ENCODE measurements at places on chromosomes 6 and 20.

DNA sequence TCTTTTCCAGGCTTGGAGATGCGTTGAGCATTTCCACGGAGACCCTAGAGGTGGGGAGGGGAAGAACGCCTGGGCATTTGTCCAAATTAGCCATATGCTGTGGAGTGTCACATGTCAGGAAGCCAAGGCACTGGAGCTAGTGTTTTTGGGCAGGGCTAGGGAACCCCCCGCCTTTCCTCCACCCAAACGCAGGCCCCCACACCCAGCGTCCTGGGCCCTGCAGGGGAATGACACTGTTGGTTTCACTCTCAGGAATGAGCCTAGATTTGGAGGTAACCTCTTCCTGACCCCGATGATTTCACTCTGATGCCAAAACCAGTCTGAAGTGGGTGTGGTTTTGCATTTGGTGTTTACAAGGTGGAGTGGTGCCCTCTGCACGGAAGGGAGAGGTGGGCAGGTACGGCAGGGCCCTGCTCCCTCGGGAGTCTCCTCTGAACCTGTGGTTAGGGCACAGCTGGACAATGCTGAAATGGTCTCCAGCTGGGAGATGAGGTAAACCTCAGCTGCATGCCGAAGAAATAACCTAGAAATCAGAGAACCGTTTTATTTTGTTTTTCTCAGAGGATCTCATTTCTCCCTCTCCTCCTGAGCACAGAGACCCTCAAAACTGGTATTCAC, 29.5 kb downstream of the MTHFD1L start:
- no peak for DNase-seq

GRCh38 chr20:63885264-63886053, 9.5 kb upstream of the DNAJC5 start:
- no peak for DNase-seq

DNA sequence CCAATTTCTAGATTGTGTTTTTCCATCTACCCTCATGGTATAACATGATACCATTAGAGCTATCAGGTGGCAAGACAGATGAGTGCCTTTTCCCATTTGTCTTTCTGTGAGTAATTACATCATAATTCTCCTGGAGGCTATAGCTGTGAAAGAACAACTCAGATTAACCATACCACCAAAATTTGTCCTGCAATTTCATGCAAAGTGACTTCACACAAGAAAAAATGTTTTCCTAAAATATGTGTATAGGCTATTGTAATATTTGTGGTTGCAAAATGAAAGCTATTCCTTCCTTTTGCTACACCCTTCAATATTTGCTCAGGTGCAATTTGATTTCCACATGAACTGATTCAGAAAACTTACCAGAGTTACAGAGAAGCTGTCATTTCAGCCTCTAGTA, 547.7 kb upstream of the ID4 start:
- DNase-seq, result no peak

- DNase-seq, result no peak
These were observed 7.9 kb upstream of the OGFRL1 start for GRCh38 chr6:71280701-71281100.

DNA sequence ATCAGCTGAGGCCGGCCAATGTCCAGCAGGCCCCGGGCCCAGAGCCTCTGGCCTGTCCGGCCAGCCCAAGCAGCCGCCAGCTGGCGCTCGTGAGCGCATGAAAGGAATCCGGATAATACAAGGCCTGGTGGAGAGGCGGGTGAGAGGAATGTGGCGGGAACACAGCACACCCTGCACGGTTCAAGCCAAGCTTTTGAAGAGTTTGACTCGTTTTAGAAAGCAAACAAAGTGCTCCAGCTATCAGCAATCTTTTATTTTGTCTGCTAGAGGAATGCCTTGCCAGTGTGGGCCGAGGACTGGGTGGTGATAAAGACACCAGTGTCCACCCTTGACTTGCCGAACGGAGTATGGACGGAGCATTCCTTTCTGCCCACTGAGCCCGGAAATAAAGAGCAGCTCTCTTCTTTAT, 9.3 kb upstream of the NEDD9 start:
- DNase-seq, result no peak

GRCh38 chr6:156928126-156928525, 150.9 kb downstream of the ARID1B start:
- DNase-seq, result no peak

GRCh38 chr20:64191002-64191401, 26.8 kb downstream of the MYT1 start:
- no peak for DNase-seq

GRCh38 chr20:39213476-39214145, 251.5 kb downstream of the DHX35 start:
- DNase-seq, result no peak

DNA sequence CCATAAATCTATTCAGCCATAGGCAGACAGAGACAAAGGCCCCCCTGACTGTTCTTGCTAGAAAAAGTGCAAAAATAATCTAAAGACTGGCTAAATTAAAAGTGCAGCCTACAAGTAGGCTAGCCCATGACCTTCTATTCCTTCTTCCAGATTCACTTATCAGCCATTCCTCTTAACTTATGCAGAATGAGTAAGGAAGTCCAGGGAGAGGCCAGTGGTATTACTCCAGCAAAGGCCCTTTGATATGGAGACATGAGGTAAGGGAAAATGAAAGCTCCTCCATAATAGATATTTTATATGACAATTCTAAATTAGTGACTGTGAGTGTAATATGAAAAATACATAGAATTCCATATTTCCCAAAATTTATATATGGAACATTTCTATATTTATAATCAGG, 199.4 kb downstream of the TBC1D32 start:
- no peak for DNase-seq

DNA sequence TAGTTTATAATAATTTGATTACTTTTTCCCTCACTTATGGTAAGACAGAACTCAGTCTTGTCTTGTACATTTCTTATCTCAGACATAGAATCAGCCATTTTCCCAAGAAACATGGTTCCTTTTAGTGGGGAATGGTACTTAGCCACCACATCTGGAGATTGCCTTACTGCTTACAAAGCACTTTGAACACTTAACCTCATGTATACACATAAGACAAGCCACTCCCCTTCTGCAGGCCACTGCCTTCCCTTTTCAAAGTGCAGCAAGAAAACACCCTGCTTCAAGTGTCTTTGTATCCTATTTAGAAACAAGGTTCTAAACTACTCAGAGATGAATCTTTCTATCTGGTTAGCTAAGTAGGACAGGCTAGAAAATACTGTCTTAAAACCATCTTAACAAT, 159.2 kb downstream of the UBE3D start:
- no peak for DNase-seq

DNA sequence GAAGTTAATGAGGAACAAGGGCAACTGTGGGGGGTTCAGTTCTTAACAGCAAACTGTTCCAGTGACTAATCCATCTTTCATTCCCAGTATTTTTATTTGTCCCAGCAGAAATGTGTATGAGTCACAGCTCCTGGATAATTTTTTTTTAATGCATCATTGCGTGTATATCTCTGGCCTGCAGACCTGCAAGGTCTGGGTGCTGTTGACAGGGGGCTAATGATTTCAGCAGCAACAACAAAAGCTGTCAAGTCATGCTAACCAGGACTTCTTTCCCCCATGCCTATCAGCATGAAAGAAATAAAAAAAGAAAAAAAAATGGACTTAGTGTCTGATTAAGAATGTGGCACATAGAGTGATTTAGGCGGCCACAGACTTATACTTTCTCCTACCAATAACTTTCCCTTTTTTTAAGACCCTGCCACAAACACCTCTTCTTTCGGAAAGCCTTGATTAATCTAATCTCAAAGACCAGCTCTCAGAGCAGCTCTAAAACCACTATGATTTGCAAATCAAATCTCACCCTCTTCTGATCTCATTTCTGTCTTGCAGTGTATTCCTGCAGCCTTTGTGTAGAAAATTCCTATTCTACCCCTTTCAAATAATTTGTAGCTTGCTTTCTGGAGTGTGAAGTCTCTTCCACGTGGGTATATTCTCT, 14.2 kb upstream of the PREX1 start:
- no peak for DNase-seq

DNA sequence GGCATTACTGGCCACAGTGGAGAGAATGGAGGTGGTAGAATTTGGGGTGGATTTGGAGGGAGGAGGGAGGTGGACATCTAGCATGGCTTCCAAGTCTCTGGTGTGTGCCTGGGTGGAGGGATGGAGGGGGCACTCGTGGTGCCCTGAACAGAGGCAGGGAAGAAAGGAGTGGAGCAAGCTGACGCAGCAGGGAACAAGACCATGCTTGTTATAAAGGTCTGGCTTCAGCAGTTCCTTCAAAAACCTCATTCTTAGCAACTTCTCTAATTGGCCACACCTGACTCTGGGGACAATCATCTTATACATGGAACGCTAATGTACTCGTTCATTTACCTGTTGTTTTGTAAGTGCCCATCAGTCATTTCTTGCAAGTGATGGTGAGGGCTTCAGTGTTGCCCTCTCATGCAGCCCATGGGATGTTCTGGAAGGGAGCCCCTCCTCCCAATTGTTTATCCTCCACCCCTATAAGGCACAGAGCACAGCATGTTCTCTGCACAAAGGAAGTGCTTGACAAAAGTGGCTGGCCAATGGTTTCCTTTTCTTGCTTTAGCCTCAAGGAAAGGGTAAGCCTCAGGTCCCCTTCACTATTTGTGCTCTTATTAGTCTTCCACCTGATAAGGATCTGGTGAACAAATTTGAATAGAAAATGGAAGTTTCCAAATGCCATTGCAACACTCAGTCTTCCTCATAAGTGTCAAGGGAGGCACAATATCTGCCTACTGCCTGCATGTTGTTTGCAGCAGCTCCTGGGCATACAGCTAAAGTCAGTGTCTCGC, 39.3 kb downstream of the GFOD1 start:
- no peak for DNase-seq

- no peak for DNase-seq
These were observed 169.5 kb upstream of the CENPW start for GRCh38 chr6:126170433-126170832.

DNA sequence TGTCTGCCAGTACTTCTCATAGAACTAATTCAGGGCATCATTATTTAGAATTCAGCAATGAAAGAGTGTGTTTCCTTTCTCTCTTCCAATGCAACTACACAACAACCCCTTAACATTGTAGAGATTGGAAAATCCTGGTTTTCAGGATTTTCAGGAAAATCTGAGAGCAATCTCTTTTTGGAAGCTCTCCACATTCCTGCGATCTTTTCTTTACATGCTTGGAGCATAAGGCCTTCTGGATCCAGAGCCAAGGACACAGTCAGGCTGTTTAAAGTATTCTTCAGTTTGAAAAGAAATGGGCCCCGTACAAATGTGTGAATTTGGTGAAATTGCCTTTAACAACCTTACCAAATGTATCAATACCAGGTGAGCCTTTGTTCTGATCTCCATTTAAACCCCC, 469.7 kb downstream of the PKHD1 start:
- no peak for DNase-seq

DNA sequence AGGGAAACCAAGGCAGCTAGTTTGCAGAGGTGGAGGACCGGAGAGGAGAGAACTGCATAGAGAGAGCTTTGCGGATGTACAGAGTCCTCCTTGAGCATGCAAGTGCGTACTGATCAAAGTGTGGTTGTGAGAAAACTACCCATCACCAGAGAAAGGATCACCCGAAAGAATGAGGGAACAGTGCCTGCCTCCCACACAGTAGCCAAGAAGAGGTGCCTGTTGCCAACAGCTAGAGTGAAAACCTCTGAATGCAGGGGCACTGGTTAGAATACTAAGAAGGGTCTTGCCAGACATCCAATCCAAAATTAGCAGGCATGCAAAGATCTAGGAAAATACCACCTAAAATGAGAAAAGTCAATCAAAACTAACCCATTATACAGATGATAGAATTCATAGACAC, 166.6 kb upstream of the AKAP12 start:
- no peak for DNase-seq

- DNase-seq, result no peak
These were observed 577.8 kb downstream of the MAFB start for GRCh38 chr20:40111282-40111681.

DNA sequence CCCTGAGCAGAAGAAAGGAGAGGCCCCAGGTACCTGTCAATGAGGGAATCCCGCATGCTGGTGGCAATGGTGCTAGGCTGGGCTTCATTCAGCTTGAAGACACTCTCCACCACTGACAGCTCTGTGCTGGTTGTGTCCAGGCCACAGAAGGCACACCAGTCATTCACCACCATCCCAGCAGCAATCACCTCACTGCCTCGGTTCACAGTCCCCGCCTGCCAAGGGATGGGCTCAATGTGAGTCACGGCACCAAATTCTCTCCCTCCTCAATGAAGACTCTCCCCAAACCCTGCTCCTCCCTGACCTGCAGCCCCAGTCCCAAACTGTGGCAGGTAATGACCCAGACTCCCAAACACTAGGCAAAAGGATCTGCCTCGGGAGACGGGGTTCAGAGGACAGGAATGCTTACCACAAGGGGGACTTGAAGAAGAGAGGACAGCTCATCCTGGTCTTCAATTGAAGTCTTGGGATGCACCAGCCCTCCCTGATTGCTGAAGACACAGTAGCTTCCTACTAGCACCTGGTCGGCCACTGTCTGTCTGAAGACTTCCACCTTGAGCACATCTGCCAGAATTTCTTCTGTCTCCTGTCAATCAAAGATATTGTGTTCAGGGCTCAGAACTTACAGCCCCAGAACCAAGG, 1.7 kb upstream of the MMP24OS start:
- no peak for DNase-seq

DNA sequence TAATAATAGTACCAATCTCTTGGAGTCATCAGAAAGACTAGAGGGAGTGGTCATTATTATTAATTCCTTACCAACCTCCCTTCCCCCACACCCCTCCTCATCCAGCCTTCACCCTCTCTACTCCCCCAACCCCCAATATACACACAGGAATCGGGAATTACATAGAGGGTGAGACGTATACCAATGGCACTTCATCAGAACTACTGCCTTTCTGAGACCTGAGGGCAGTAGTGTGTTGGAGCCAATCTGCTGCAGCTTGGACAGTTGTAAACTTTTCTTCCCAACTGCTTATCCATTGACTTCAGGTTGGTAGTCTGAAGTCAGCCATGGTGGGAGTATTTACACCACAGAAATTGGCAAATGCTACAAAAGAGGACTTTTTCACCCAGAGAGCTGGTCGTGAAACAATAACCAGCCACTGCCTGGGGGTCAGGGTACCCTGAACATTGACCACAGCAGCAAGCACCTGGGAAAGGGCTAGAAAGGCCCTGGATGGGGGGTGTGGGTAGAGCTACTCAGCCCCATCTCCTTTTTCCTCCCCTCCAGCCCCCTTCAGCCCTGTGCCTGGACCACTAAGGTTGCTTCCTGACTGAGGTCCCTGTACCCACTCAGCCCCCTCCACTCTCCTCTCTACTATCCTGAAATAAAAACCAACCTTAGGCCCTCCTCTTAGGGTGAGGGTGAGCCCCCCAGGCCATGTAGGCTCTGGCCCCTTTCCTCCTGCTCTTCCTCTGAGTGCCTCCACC, 161.5 kb downstream of the MRPL14 start:
- DNase-seq, result no peak

All from GM12892 (cell line).